ENCODE measurements at places on chromosomes 1 and 21. TPM values are rescaled to one million over a fixed set of nuclear protein-coding genes. Genes with fewer than 3 reads are reported as not detected.

Gene MMP23B
- 1.5 TPM for total RNA-seq

Gene FAM131C
- total RNA-seq = 0.86 TPM

Gene LCE1A
- total RNA-seq = not detected

DNA sequence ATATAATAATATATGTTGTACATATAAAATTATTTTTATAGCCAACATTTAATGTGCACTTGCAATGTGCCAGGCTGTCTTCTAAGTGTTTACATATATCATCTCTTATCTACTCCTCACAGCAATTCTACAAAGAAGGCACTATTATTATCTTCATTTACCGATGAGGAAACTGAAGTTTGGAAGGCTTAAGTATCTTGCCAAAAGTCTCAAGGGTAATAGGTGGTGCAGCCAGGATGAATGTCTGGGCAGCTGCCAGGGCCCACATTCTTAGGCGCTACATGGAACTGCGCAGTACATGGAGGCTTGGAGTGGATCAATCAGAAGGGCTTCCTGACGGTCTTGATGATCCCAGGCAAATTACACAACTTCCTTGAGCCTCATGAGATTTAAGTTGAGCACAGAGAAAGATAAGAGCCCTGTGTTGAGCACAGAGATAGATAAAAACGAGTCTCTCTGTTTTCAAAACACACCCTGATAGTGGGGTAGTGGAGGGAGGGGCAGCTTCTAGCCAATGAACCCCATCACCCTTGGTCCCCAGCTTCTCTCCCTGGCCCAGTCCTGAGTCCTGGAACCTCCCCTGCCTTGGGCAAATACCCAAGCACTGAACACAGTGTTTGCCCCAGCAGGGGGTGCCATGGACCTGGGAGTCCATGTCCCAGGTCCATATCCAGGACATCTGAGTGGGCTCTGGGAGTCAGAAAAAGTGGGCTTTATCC lies 9.2 kb downstream of the POU3F1 start:
- no peak for DNase-seq

DNA sequence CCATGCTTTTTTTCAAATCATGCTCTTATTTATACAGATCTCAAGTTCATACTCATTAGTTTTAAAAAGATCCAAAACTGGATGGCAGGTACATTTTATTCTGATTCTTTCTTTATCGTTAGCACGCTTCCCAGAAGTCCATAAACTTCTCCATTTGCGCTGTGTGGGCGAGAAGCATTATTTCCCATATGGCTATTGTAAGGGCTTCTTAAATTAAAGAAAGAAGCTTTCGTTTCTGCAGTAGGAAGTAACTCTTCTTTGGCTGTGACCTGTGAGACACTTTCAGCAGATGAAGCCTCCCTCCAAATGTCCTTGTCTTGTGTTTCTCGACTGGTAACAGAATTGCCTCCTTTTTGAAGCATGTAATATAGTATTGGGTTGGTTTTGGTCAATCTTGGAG lies 100.2 kb downstream of the NRIP1 start:
- DNase-seq = no peak

DNA sequence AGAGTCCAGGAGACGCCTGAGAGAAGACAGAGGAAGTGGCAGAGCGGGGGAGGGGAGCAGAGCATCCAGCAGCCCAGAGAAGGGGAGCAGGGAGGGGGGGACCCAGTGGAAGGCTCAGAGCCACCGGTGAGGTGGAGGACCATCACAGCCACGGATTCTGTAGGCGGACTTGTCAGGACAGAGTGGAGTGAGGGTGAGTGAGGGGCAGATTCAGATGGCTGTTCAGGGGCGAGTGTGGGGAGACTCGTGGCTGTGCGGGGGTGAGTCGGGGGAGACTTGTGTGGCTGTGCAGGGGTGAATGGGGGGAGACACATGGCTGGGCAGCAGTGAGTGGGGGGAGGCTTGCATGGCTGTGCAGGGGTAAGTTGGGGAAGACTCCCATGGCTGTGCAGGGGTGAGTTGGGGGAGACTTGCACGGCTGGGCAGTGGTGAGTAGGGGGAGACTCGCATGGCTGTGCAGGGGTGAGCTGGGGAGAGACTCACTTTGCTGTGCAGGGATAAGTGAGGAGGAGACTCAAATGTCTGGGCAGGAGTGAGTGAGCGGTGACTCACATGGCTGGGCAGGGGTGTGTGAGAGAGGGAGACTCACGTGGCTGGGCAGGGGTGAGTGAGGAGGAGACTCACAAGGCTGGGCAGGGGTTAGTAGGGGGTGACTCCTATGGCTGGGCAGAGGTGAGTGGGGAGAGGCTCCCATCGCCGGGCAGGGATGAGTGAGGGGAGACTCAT lies 56.8 kb upstream of the ABCG1 start:
- peak; percentile 27 for DNase-seq

GRCh38 chr1:26278303-26278702 lies 1.6 kb upstream of the SH3BGRL3 start:
- no peak for DNase-seq

DNA sequence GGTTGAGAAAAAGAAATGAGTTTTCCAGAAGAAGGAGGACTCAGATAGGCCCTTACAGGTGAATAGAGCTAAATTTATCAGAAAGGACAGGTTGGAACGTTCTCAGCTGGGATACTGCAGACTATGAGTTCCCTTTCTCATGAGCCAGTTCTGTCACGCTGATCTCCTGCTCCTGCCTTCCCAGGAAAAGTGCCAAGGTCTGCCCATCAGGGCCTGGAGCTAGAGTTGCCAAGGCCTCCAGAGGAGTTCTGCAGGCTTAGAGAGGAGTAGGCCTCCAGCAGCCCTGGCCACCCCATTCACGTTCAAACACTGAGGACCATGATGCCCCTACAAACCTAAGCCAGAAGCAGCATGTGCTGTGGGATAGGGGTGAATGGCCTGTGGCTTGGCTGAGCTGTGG lies 126.8 kb upstream of the TNR start:
- DNase-seq = no peak

DNA sequence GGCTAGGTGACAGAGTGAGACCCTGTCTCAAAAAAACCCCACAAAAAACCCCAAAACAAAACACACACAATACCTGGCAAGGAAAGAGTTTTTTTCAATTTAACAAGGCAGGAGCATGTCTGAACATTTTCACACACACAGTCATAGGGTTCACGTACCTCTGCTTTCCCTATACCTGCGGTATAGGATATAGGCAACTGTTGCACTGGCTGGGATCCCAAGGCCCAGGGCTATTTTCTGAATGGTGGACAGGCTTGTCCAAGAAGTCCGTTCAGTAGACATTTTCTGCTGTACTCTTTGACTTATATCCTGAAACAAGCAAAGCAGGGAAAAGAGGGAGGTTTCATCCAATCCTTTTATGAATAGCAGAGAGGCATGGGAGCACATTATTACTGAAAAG lies 7.6 kb downstream of the TDRKH start:
- DNase-seq = no peak

DNA sequence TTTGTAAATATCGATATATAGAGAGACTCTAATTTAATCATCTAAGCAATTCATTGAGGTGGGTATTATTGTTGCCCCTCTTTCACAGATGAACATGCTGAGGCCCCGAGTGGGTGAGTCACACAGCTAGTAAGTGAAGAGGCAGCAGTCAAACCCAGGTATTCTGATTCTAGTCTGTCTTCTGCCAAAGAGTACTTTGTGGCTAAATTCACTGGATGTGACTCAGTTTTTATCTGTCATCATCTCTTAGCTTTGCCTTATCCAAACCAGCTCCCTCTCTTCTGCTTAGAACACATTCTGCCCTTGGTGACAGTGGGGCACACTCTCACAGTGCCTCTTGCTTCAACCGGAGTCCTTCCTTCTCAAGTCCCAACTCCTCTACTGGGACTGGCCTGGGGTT lies 11.5 kb downstream of the FCRL5 start:
- DNase-seq = no peak

GRCh38 chr1:36083635-36084496 lies at the start of gene TEKT2:
Gene TEKT2, plus strand, starts transcription at chr1:36084094. Its CDS starts 828 bp downstream, at chr1:36084922.
- no peak for DNase-seq

All from activated T-cell treated with anti-CD3 and anti-CD28 coated beads, Interleukin-2, amount 50 U/mL, for 72 hours (primary cell).